Non-pigmented ciliary epithelial cell (primary cell): ENCODE measurements at places on chromosomes 16 and 17.

DNA sequence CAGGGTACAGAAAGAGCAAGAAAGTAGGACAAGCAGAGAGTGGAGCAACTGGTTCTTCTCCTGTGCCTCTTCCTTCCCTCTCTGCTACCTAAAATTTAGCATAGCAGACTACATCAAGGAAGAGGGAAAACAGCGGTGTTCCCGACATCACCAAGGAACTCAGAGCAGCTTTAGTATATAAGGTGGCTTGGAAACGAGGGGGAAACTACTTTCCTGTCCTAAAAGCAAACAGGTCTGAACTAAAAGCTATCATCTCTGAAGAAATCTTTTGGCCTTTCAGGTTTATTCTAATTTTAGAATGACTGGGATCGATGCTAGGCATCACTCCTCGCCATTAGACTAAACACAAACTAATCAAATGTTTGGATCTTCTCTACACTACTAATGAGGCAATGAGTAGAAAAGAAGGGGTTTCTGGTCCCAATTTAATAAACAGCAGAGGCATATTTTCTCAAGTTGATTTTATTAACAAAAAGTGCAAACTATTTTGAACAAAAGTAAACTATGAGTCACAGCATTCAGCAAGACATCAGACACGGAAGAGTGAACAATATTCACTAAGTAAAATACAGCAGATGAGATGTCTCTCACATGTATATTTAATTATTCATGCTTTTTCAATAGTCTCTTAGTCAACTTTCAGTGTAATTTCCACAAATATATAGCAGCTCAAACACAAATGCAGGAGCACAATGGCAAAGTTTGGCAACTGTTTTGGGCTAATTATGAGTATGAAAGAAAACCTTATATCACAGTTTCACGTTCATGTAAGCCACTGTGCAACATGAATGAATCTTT is 108.7 kb downstream of the TRIM37 start:
- DNase-seq = no peak

DNA sequence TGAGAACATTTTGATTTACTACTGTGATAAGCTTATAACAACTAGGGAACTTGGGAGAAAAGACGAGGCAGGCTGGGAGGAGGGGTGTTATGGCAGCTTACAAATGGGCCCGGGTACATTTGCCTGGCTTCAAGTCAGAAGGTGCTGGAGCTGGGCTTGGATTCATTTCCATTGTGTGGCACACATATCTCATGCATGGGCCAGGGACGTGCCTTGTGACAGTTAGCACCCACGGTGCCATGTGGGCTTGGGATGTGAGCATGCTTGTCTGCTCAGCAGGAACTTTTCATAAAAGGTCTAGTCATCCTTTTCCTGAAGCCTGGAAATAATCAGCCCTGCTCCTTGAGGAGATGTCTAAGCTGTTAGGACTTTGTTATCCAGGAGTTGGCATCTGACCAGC is 572.2 kb downstream of the CDH13 start:
- no peak for DNase-seq

GRCh38 chr16:29775742-29776408 is 2.2 kb upstream of the ZG16 start:
- no peak for DNase-seq

- DNase-seq = no peak
These were observed at the start of gene CAPNS2 for GRCh38 chr16:55566432-55567175. CAPNS2 (plus strand) TSS chr16:55566684; CDS start chr16:55566757, 73 bp downstream.

DNA sequence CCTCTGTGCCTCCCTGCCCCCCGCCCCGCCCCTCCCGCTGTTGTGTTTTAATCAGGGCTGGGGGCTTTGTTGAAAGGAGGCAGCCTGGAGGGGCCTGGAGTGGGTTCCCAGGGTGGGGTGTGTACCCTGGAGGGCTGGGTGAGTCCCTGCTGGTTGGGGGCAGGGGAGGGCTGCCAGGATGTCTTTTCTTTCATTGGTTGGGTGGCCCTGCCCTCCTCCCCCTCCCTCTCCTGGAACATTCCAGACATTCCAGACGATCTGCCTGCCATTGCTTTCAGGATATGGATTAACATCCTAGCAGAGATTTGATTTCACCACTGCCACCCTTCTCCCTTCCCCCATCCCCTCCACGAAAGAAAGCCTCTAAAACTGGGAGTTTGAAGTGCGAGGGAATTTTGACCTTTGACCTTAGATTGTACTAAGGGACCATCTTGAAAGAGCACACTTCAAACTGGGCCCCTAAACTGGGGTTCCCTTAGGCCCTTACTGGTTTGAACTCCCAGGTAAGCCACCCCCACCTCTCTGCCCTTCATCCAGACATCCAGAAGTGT is 25.3 kb downstream of the IGF2BP1 start:
- no peak for DNase-seq

DNA sequence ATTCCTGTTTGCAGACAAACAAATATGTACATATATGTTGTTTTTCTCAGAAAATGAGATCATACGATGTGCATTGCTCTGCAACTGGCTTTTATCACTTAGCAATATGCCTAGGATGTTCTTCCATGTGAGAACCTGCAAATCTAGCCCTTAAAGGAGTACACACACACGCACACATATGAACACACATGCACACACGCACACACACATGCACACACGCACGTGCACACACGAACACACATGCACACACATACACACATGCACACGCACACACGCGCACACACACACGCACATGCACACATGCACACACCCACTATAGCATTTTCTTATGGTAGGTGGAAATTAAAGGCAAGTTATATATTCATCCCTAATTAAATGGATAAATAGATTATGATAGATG is 8.1 kb upstream of the OR2C1 start:
- DNase-seq = no peak

GRCh38 chr16:81723098-81723723 is 55.9 kb upstream of the PLCG2 start:
- no peak for DNase-seq
